CD14-positive monocyte (primary cell): ENCODE measurements at places on chromosomes 5 and 9.

- no peak overlapping the region for H3K4me3 ChIP-seq
- H3K27ac ChIP-seq = no peak overlapping the region
- no peaks in the 10 kb centered on the region for H3K36me3 ChIP-seq
- no peaks in the 10 kb centered on the region for H3K4me1 ChIP-seq
- H3K27me3 ChIP-seq = no peaks in the 10 kb centered on the region
Observed at GRCh38 chr9:24698881-24699518, 153.3 kb upstream of the IZUMO3 start.

- H3K27ac ChIP-seq = no peak overlapping the region
- no peak for DNase-seq
- peaks cover 22% of the 10 kb centered on the region for H3K36me3 ChIP-seq
- H3K4me1 ChIP-seq = peaks cover 47% of the 10 kb centered on the region
Observed at GRCh38 chr9:121298689-121299466, 30.9 kb downstream of the GSN start.

DNA sequence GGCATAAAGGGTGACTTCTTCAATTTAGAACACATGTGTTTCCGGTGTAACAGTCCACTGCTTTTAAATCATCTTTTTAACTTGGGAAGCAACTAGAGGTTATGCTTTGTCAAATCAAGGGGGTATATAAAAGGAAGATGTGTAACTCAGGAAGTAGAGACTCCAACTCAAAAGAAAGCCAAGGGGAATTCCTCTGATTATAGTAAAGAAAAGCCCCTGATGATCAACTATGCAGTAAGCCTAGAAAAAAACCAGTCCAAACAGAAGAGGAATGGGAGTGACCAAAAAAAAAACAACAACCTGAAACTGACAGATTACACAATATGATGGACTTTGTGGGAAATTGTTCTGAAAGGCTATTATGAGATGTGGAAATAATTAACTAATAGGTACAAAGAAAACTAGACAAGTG, 90.3 kb downstream of the AK8 start:
- DNase-seq = peak; percentile 29
- peaks cover 8% of the 10 kb centered on the region for H3K4me1 ChIP-seq
- no peaks in the 10 kb centered on the region for H3K36me3 ChIP-seq
- H3K27me3 ChIP-seq = no peaks in the 10 kb centered on the region
- H3K27ac ChIP-seq = no peak overlapping the region
- no peak overlapping the region for H3K4me3 ChIP-seq

DNA sequence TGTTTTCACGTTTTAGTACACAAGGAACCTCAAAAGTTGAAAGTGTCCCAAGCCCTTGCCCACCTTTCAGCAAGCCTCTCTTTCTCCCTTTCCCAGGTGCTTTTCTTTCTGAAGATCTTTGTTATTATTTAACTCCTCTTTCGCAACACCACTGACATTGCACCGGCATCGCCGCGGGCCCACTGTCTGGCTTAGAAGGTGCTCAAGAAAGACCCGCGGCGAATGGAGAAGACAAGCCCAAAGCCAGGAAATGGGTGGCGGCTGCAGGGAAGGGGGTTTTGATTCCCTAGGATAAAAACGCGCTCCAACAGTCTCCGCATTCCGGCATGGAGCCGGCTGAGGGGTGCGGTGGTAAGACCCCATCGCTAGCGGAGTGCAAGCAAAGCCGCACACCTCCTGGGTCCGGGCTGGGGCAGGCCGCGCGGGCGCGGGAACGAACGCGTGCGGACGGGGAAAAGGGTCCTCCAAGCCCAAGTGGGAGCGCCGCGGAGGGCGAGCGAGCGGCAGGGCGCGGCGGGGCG, 404 bp upstream of the AFAP1L1 start:
- no peaks in the 10 kb centered on the region for H3K36me3 ChIP-seq
- peaks cover 17% of the 10 kb centered on the region for H3K4me1 ChIP-seq

DNA sequence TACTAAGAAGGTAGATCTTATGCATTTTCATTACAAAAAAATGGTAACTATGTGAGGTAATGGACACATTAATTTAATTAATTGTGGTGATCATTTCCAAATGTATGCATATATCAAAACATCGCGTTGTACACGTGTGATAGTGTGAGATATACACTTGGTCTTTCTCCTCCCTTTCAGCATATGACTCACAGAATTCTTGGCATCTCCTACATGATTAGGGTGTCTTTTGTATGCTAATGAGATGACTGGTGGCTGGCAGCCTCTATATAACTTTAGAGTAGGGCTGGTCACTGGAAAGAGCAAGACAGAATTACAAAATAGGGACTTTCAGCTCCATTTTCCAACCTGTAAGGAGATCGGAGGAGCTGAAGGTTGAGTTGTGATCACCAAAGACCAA, 1167.6 kb downstream of the CDH12 start:
- H3K4me3 ChIP-seq = no peak overlapping the region
- DNase-seq = no peak
- no peaks in the 10 kb centered on the region for H3K36me3 ChIP-seq
- H3K4me1 ChIP-seq = no peaks in the 10 kb centered on the region

DNA sequence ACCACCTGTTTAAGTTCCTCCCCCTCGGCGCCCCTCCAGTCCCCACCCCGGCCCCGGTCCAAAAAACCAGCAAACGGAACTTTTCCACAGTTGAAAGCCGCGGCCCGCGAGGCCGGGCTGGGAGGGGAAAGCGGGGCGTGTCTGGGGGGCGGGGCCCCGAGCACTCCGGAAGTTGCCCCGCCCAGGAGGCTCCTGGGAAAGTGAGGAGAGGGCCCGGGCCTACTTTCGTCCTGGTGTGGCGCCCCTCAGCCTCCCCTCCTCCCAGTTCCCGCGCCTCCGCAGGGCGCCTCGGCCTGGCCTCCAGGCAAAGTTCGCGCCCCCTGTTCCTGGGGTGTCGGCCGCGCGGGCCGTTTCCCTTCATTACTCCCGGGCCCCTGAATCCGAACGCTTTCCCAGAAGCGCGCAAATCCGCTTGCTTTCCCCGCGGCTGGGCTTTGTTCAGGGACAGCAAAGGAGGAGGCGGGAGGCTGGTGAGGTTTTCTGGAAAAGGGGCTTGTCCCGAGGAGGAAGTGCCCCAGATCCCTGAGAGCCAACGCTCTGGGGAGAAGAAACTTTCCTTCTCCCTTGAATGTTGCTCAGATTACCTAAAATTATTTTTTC, 4.5 kb upstream of the DMRT3 start:
- H3K36me3 ChIP-seq = no peaks in the 10 kb centered on the region
- peaks cover 96% of the 10 kb centered on the region for H3K27me3 ChIP-seq
- DNase-seq = no peak
- peak overlapping the region; percentile 79 for H3K4me3 ChIP-seq
- H3K27ac ChIP-seq = no peak overlapping the region
- H3K4me1 ChIP-seq = peaks cover 44% of the 10 kb centered on the region

- H3K27ac ChIP-seq = no peak overlapping the region
- H3K36me3 ChIP-seq = no peaks in the 10 kb centered on the region
- no peak for DNase-seq
Observed at GRCh38 chr9:85215961-85216360, 525.8 kb downstream of the AGTPBP1 start.

DNA sequence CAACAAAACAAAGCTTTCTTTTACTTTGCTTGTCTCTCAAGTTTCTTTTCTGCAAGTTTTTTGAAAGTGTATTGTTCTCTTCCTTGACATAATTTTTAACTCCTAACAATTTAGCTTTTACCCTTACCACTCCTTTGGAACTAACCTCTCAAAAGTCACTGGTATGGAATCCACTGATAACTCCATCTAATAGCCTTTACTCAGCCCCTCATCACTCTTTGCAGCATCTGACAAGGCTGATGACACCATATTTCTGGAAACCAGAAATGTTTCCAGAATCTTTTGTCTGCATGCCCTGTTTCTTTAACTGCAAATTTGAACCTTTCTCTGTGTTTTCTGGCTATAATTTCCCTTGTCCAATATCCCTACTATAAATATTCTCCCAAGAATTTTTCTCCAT, 46.5 kb downstream of the ZNF474 start:
- no peaks in the 10 kb centered on the region for H3K36me3 ChIP-seq
- H3K4me1 ChIP-seq = no peaks in the 10 kb centered on the region
- no peak overlapping the region for H3K4me3 ChIP-seq
- DNase-seq = no peak
- no peak overlapping the region for H3K27ac ChIP-seq

DNA sequence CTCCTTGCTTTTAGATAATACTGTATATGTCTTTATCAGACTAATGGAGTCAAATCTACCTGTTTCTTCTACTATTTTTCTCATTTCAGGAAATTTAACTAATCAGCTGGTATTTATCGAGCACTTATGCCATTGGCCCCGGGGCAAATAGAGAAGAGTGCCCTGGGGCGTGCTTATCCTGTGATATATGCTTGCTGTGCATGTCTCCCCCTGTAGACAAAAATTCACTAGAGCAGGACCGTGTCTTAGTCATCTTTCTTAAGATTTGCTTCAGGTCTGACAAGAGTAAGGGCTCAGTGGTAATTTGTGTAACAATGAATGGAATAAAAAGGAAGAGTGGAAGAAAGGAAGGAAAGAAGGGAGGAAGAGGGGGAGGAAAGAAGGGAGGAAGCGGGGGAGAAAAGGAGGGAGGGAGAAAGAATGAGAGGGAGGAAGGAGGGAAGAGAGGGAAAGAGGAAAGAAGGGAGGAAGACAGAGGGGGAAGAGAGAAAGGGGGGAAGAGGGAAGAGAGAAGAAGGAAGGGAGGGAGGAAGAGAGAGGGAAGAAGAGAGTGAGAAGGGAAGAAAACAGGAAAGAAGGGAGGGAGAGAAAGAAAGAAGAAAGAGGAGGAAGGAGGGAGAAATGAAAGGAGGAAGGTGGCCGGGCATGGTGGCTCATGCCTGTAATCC, 295.7 kb upstream of the PANK3 start:
- no peaks in the 10 kb centered on the region for H3K4me1 ChIP-seq
- H3K4me3 ChIP-seq = no peak overlapping the region
- H3K27me3 ChIP-seq = no peaks in the 10 kb centered on the region
- no peak for DNase-seq
- H3K27ac ChIP-seq = no peak overlapping the region

- no peaks in the 10 kb centered on the region for H3K27me3 ChIP-seq
- H3K27ac ChIP-seq = no peak overlapping the region
- no peaks in the 10 kb centered on the region for H3K36me3 ChIP-seq
Observed at GRCh38 chr5:173187054-173187743, 42.9 kb downstream of the BNIP1 start.

DNA sequence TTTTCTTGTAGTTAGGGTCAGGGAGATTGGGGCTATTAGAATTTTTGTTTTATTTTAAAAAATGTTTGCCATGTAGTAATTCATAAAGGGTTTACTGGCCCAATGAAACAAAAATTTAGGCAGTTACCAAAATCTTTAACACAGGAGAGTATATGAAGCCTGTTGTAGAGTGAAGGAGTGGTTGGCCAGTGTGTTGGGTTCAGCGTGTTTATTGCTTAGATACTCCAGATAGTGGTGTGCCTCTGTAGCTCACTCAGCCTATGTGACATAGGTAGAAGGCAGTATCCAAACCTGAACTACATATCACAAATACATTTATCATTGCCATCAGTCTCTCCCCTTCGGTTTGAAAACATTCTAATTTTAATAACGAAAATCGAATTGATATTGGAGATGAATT, 1.2 kb downstream of the TEK start:
- no peaks in the 10 kb centered on the region for H3K36me3 ChIP-seq
- H3K27me3 ChIP-seq = no peaks in the 10 kb centered on the region
- DNase-seq = no peak
- no peaks in the 10 kb centered on the region for H3K4me1 ChIP-seq
- no peak overlapping the region for H3K4me3 ChIP-seq

- no peak overlapping the region for H3K4me3 ChIP-seq
- peaks cover 33% of the 10 kb centered on the region for H3K4me1 ChIP-seq
- H3K36me3 ChIP-seq = peaks cover 4% of the 10 kb centered on the region
- no peak for DNase-seq
Observed at GRCh38 chr5:157540707-157541446, 34.7 kb downstream of the ADAM19 start.

DNA sequence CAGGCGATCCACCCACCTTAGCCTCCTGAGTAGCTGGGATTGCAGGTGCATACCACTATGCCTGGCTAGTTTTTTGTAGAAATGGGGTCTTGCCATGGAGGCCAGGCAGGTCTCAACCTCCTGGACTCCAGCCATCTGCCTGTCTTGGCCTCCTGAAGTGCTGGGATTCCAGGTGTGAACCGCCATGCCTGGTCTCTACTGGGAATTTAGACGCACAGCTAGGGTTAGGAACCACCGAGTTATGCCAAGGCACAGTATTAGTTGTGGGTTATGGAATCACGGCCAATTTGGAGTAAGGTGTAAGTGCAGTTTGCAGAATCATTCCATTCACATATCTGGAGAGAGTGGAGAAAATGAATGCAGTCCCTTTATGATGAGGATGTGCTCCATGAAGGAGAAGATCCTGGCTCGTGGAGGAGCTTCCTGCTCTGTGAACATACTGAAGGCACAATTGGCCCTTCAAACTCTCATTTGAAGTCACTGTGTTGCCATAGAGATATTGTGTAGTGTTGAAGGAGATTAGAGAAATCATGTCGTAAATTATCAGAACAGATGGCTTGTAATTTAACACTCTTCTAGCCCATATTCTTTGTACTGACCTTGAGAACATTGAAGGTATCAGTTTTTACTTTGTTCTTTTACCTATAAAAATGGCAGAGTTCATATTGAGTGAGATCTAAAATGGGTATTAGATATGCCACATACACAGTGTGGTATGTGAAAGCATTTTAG, 18.8 kb downstream of the TRIO start:
- H3K27ac ChIP-seq = no peak overlapping the region
- H3K36me3 ChIP-seq = no peaks in the 10 kb centered on the region
- H3K27me3 ChIP-seq = no peaks in the 10 kb centered on the region
- peaks cover 9% of the 10 kb centered on the region for H3K4me1 ChIP-seq

DNA sequence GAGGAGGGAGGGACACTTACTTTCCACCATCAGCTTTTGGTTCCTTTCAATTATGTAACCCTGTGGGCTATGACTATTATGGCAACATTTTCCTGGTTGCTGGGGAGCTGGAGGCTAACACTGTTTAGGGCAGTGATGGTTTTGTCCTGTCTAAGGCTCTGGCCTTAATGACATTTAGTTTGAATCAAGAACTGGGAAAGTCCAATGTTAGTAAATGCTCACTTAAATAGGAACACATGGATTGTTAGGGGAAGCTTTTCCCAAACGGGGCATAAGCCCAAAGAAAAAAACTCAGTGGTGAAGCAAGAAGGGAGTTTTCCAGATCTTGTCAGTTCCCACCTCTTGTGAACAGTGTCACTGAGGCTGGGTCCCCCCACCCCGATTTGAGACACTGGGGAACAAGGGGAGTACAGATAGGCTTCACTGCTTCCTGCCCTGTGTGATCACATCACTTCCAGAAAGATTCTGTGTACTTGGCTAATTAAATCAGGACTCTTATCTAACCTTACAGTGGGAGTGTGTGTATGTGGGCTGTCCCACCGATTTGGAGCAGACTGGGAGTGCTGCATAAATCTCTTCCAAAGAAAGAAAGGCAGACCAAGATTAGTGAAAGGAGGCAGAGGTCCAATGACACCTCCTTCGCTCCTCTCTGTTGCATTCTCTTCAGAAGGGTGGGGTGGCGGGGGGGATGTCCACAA, 206.4 kb downstream of the PTTG1 start:
- H3K4me1 ChIP-seq = no peaks in the 10 kb centered on the region
- H3K27me3 ChIP-seq = no peaks in the 10 kb centered on the region
- H3K27ac ChIP-seq = no peak overlapping the region
- DNase-seq = peak; percentile 33
- no peak overlapping the region for H3K4me3 ChIP-seq
- H3K36me3 ChIP-seq = no peaks in the 10 kb centered on the region

- no peaks in the 10 kb centered on the region for H3K27me3 ChIP-seq
- peaks cover 24% of the 10 kb centered on the region for H3K36me3 ChIP-seq
- no peak overlapping the region for H3K27ac ChIP-seq
Observed at GRCh38 chr9:125146247-125146646, 2.9 kb upstream of the SCAI start.
